Suprapubic skin (tissue), 4 donors: ENCODE measurements at places on chromosomes 7 and 10.

GRCh38 chr7:125984795-125985194 lies 1055.2 kb upstream of the POT1 start:
- DNase-seq: no peak

- DNase-seq: no peak
These were observed 222.2 kb upstream of the SH2B2 start for GRCh38 chr7:102064361-102065025.

GRCh38 chr7:77284005-77284404 lies 84.4 kb upstream of the FGL2 start:
- DNase-seq: no peak

DNA sequence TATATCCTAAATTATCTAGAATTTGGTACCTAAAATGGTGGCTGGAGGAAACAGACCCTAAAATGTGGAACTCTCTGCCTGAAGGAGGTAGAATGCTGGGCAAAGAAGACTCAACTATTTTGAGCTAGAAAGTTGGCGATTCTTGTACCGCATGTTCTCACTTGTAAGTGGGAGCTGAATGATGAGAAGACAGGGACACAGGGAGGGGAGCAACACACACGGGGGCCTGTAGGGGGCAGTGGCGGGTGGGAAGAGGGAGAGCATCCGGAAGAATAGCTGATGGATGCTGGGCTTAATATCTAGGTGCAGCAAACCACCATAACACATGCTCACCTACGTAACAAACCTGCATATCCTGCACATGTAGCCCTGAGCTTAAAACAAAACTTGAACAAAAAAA lies 250.6 kb downstream of the CALN1 start:
- no peak for DNase-seq

- no peak for DNase-seq
These were observed 235.0 kb upstream of the IGFBP3 start for GRCh38 chr7:46156086-46156485.

GRCh38 chr10:91162050-91162494 lies 58.4 kb upstream of the PCGF5 start:
- DNase-seq: no peak

DNA sequence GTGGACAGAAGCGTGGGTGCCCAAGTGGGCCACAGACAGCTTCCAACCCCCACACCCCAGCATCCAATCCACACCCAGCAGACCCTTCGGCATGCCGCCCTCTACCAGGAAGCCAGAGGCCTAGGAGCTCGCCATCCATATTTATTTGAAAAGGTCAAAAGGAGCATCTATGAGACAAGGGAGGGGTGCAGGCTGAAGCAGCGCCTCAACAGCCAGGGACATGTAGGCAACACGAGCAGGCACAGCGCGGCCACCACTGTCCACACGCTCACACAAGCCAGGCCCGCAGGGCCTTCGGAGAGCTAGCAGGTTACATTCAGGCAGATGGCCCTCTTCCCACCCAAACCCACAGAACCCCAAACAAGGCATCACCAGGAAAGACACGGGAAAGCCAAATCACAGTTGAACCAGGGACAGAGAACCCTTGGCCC lies 34.6 kb downstream of the PSAP start:
- DNase-seq: no peak

DNA sequence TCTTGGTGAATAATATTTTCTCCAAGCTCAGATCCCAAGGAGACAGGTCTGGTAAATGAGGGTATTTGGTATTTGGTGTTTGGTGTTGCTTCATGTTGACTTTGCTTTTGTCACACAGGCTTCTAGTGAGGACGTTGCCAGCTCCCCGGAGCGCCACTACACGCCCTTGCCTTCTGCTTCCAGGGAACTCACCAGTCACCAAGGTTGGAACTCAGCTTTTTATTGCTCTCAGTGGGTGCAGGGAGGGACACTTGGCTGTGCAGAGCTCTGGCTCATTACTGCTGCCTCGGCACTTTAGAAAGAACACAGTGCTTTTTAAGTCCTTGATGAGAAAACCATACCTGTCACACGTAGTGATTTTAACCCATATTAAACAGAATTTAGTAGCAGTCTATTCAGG lies 892.9 kb downstream of the LRMDA start:
- DNase-seq: peak; percentile 79

- DNase-seq: no peak
These were observed 175.6 kb downstream of the OTUD1 start for GRCh38 chr10:23614483-23614882.

- no peak for DNase-seq
These were observed 143.4 kb downstream of the DOCK1 start for GRCh38 chr10:127048630-127049029.

- DNase-seq: no peak
These were observed 83.4 kb downstream of the ZNF365 start for GRCh38 chr10:62457598-62457997.
